CD4-positive, alpha-beta T cell treated with Interleukin-21 for 1 hour (primary cell): ENCODE measurements at places on chromosomes 7 and 10.

DNA sequence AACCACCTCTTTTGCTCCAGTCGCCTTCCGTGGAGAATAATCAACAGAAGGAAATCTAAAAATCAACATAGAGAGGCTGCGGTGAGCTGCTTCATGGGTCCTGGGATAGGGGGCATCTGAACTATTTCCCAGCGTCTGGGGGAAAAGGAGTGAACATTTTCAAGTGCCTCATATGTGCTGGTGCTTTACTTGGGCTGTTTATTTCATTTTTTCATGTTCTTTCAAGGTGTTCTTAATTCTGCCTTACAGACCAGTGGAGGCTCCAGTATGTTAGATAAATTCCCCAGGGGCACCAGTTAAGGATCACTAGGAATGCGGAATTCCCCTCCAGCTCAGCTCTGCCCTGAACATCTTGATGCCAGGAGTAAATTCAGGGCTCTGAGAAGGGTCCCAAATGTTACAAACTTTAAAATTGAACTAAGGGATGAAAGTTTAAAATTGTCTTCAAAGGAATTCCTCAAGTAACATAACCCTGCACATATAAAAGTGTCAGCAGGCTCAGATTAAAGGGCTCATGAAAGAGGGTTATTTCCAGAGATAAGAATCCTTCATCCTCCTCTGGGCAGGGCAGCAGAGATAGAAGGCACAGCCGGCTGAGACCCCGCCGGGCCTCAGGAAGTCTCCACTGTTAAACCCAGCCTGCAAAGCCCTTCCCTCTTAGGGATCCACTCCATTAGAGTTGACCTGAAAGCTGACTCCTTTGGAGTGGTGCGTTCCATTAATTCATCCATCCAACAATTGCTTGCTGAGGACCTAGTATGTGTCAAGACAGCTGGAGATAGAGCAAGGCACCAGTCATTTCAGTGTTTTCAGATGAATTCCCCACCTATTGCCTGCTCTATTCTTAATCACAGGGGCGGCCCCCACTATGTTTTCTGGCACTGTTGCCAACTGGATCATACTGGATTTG lies 345.8 kb downstream of the KCNMA1 start:
- no peak for DNase-seq

DNA sequence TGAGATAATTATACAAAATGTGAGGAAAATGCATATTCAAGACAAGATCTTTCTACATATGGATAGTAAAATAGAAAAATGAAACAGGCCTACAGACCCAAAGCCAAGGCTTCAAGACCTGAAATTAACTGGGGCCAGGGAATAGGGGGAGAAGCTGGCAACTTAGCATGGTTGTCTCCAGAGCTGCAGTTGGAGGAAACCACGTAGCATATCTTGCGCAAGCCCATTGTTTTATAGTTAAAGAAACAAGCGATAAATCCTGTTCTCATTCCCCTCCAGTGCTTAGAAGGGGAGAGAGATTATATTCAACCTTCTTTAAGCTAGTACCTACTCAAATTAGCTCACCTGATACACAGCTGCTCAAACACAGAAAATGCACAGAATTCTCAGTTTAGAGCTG lies 197.1 kb downstream of the SORCS1 start:
- no peak for DNase-seq

GRCh38 chr10:118753331-118754228 lies 1.2 kb downstream of the CACUL1 start:
- peak; percentile 39 for DNase-seq

DNA sequence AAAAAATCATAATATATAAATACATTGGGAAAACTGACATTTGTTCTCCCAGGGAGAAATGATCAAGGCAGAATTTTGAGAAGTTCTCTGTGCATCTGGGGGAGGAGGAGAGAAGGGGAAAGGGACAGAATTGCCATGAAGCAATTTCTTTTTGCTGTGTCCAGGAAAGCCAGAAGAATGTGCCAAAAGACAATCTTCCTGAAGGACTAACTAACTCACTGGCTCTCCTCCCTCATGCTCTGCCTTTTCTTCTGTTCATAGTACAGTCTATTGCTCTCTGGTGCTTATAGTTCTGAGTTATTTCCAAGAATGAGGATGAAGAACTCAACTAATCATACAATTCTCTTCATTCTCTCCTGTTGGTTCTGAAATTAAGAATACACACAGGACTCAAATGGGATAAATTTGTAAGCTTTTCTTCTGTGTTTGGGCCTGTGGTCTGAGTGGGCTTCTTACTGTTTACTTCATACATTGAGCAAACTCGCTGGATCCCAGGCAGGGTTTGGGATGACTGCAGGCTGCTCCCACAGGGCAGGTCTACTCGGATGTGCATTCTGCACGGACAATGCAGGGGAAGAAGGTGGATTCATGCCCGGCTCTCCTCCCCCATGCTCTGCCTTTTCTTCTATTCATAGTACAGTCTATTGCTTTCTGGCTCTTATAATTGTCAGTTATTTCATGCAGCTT lies 22.2 kb upstream of the FAM171A1 start:
- DNase-seq, result no peak

DNA sequence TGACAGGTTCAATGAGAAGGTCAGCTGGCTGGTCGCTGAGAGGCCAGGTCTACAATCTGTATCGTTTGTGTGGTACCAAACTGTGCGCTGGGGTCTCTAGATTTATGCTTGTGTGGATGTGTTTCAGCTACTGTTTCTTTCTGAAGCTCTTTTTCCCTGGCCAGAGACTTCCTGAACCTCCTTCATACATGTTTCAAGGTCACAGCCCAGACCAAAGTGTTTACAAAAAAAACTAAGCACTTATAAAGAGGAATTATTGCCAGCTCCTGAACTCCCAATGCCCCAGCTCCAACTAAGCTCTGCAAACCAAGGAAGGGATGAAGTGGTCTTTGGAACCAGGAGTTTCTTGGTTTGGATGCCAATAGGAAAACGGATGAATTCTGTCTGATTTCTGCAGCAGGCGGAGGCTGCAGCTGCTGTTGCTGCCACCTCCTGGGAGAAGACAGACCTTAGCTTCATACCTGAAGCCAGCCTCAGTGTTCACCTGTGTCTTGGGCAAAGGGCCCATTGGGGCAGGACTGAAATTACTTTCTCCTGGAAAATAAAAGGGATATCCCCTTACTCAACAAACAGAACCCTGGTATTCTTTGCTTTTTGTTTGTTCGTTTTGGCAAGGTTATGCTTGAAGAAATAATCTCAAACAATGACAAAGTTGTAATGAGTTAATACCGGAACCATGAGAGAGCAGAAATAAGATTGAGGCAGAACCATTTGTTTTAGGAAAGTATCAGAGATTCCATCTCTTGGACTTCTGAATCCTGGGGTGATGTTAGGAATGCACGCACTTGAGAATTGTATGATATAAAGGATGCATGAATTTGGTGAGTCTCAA lies 24.6 kb upstream of the MKLN1 start:
- DNase-seq, result peak; percentile 45

DNA sequence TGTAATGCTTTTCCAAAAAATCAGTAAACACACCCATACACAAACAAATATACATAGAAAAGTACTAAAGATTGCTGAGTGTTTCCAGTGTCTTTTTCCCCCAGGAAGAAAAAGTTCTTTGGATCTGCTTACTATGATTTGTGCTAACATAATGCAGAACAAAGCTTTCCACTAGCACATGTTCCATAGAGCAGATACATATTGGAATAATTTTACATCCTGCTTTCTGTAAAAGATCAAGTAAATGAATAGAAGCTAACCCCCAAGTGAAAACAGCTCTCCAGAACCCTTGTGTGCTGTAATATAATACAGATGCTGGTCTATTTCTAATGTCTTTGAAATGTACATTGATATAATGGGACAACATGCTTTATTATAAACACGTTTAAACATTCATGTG lies 125.5 kb downstream of the PON1 start:
- DNase-seq, result no peak

DNA sequence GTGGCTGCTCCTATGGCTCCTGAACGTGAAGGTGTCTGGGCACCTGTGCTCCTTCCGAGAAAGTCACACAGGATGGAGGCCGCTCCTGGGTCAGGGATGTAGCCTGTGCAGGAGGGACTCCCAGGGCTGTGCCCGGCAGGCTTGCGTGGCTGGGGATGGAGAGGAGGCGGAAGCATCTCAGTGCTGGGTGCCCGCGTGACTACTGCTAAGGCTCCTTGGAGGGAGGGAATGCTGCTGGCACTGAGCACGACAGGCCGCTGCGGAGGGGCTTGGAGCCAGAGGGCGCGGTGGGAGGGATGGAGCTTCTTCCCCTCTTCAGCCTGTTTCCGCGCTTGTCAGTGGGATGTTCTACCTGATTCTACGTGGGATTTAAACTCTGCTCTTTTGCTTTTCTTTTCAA lies 35.0 kb downstream of the ADCY1 start:
- DNase-seq, result no peak

GRCh38 chr10:110495731-110496552 lies 1.8 kb upstream of the DUSP5 start:
- peak; percentile 42 for DNase-seq

DNA sequence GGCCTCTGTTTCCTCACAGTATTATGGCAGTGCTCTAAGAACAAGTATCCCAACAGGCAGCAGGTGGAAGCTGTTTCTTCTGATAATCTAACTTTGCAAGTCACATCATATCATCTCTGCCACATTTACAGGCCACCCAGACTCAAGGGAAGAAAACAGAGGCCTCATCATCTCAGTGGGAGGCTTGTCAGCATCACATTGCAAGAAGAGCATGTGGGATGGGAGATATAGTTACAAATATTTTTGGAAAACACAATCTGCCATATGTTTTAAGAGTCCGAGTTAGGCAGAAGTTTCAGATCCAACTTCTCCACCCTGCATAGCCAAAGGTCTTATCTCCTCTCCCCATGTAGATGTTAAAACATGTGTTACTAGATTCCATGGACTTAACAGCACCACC lies 130.4 kb upstream of the PDE1C start:
- DNase-seq, result no peak

- no peak for DNase-seq
These were observed 172.4 kb upstream of the MKI67 start for GRCh38 chr10:128298587-128298986.

- peak; percentile 67 for DNase-seq
These were observed 25.2 kb downstream of the SMNDC1 start for GRCh38 chr10:110279407-110279986.

- no peak for DNase-seq
These were observed 11.4 kb upstream of the ZNF248 start for GRCh38 chr10:37868796-37869195.

DNA sequence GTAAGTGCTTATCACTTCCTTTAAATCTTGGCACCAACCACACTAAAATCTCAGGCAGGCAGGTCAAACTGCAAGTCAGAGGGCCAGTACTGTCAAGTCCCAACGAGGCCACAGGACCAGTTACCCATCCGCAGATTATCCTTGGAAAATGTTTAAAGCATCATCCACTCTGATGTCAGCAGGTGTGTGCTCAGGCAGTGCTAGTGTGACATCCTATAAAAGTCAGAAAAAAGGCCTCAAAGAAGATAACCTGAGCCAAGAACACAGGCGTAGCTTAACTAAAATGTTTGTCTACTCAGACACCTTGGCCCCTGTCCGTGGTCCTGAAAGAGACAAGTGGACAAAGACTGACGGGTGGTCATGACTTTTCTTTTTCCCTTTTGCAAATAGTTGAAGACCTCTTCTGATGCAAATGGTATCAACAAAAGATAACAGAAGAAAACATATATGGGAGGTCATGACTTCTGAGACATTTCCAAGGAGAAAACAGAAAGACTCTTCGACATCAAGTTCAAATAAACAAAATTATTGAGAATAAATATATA lies 309.3 kb downstream of the KCNMA1 start:
- no peak for DNase-seq

GRCh38 chr10:128286141-128286761 lies 160.0 kb upstream of the MKI67 start:
- no peak for DNase-seq

GRCh38 chr10:63057509-63057908 lies 75.6 kb upstream of the NRBF2 start:
- DNase-seq, result no peak

- no peak for DNase-seq
These were observed 806.3 kb upstream of the CELF2 start for GRCh38 chr10:10211409-10211808.

DNA sequence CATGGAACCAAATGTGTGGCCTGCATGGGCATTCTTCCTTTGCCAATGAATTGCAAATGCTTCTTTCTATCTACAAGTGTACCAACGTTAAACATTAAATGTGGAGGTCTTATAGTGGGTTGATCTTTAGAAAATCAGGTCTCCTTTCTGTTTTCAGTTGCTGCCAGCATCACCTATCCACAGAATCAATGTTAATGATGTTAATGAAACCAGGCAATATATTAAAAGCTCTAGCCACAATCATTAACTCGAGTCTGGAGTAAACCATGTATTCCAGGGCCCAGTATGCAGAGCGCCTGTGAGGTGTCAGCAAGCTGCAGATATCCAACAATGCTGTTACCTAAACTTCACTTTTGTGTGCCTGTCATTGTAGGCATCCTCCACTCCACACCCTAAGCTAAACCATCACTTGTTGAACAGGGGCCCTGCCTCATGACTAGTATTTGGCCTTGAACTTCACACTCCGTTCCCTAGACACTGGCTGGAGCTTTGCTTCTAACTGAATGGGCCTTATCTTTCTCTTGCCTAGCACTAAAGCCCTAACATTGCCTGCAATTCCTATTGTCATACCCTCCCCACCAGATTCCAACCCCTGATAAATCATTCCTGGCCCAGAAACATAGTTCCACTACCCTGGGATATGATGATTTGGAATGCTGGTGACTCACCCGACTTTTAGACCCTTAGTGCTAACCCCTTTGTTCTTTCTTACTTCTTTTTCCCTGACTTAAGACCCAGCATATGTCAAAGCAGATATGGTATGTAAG lies 24.3 kb upstream of the ITGB8 start:
- no peak for DNase-seq

GRCh38 chr10:50456719-50457118 lies 167.0 kb downstream of the SGMS1 start:
- DNase-seq, result no peak

DNA sequence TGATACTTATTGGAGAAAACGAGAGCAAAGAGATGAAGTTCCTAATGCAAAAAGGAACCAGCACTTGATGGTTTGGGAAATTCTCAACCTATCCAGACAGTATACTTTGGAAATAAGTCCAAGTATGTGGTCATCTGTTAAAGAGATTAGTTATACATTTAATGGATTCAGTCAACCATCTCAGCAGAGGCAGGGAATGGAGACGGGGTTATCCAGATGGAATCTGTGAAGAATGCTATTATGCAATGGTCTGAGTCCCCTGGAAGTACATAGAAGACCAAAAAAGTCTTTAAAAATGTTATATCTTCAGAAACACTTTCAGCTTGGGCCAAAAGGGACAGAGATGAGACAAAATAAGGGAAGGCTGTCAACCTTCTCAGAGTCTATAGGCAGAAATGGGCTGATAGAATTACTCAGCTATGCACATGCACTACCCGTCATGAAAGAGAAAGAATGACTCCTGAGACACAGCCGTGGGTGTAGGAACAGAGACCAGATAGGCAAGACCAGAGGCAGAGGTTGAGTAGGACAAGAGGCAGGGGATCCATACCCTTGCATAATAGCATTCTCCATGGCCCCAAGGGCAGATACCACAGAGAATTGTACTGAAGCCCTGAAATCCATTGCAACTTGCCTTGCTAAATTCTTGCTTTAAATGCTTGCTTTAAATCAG lies 738.8 kb upstream of the POT1 start:
- no peak for DNase-seq

GRCh38 chr7:28778786-28779185 lies 179.3 kb downstream of the TRIL start:
- no peak for DNase-seq

GRCh38 chr7:117458977-117459583 lies 20.7 kb upstream of the CFTR start:
- no peak for DNase-seq

- DNase-seq, result no peak
These were observed 95.2 kb upstream of the PTER start for GRCh38 chr10:16341637-16342036.

GRCh38 chr7:75623390-75624133 lies 115.2 kb downstream of the HIP1 start:
- no peak for DNase-seq
